ACHN (cell line): ENCODE measurements at places on chromosomes 6 and 20.
A peak's percentile ranks its signal among the peaks of the same experiment; 100 is the strongest.

GRCh38 chr6:162631546-162631945 lies 96.0 kb downstream of the PRKN start:
- DNase-seq = no peak

DNA sequence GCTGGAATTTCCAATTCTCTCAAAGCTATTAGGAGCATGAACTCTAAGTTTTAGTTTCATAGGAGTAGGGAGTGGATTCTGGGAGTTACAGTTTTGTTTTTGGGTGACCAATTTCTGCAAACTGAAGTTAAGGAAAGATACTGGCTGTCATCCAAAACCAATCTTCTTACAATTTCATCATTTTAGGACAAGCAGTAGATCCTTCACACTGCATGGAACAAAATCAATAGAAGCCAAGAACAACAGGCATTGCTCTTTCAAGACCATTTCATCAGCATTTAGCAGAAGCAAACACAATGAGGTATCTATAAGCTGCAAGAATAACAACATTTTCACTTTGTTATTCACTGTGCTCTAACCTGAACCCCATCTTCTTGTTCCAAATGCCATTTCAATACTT lies 173.0 kb downstream of the GMDS start:
- DNase-seq = no peak

DNA sequence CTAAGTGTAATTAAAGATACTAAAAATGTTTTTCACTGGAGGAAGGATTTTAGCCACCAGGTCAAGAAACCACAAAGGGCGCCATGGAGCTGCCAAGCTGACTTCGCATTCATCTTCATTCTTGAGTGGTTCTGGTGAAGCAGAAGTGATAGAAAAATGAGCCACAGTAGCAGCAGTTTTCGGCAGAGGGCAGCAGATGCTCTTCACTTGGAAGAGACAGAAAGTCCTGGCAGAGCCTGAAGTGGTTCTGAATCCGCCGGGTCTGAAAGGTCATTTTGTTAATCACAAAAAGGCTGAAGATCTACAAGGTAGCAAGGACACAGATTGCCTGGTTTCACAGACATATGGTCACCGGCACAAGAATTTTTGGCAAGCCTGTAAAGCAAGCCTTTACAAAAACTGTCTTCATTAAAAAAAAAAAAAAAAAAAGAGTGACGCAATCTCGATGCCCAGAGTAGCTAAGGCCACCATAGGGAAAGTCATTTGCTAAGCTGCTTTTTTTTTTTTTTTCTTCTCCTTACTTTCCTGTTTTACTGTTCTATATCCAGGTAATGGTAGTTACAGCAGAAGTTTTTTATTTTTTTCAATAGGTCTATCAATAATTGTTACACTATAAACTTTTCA lies 345.1 kb upstream of the AGPAT4 start:
- peak; percentile 84 for DNase-seq

DNA sequence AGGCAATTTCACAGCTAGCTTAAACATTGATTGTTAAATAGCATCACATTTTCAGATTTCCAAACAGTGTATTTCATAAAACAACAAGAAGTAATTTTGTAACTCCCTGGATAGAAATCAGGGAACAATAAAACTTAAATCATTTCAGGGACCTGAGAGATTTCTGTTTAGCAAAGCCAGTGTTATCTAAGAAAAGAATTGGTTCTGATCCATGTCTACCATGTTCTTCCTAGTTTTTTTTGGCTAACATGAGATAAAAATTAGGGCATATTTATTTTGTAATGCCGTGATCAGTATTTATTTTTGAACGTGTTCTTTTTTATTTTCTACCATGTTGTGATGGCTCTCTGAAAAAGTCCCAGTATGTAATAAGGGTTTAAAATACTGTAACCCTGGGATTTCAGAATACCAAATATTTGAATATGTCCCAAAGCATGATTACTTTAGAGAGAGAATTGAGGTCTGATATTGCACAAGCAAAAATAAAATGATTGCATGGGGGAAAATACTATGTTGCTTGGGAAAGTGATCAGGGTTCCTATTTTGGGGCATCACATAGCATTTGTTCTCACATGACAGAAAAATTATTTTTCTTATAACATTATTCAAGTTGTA lies 188.7 kb upstream of the CEP162 start:
- DNase-seq = no peak

DNA sequence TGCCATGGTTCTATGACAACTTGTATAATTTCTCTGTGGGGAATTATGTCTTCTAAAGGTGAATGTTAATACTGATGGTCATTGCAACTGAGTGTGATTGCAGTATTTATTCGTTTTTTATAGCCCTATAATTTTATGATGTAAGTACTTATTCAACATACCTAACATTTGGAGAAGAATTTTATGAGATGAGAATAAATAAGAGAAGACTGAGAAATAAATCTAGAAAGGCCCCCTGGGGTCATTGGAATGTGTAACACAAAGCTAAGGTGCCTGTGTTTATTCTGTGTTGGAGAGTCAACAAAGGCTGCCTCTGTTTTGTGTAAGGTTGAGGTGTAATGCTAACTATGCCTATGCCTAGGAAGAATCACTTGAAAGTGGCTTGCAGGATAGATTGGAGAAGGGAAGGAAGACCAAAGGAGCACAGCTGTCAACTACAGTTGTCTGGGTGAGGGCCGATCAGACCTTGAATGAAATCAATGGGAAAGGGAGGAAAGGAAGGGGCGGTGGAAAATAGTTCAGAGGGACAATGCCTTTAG lies 1076.7 kb downstream of the KIF16B start:
- no peak for DNase-seq

DNA sequence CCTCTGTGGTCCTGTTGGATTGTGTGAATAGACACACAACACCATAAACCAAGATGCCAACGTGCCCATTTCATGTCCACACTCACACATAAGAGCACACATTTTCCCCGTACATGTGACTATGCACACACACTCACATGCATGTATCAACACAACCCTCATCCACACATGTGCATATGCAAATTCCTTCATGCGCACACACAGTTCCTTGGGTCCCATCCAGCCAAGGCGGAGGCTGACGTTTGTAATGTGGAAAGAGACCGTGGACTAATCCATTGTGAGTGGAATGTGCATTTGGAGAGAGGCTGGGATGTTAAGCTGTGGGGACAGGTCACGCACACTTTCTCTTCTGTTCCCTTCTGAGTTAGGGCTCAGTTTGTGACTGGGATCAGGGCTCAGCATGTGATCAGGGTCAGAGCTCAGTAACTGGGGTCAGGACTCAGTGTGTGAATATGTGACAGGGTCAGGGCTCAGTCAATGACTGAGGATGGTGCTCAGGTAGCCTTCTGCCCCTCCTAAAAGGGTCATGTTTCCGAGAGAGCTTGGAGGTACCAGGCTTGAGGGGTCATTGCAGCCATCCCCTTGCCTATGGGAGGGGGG lies 628 bp upstream of the BPIFB2 start:
- DNase-seq = no peak

DNA sequence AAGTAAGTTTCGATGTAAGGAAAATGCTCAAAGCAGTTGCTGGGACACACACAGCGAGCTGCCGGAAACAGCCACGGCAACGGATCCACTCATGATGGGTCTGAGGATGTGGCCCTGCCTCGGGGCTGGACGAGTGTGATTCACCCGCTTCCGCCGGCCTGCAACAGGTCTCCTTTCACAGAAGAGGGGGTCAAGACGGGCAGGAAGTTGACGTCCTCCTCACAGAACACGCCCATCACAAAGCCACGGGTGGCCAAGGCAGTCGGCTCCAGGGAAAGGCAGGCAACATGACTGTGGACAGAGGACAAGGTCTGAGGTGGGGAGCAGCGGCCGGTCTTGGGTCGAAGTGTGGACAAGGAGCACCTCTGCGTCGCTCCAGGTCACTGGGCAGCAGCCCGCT lies 29.9 kb upstream of the SMOC2 start:
- DNase-seq = no peak

- DNase-seq = no peak
Measured at GRCh38 chr20:37856932-37857660, 45.8 kb upstream of the VSTM2L start.

DNA sequence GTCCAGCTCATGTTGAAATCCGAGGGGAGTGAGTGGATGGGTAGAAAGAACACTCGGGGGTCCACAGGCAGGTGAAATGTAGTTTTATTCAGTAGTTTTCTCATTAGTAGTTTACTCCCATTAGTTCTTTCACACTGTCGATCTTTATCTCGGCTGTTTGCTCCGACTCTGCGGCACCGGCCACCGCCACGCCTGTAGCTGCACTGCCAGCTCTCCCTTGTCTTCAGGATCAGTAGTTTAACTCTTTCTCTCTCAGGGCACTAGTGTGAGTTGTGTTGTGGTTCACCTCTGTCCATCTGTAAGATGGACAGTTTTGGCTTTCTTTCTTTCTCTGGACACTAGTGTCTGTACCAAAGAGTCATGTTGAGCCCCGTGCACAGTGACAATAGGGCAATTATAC lies 195.7 kb downstream of the LMBRD1 start:
- DNase-seq = no peak

DNA sequence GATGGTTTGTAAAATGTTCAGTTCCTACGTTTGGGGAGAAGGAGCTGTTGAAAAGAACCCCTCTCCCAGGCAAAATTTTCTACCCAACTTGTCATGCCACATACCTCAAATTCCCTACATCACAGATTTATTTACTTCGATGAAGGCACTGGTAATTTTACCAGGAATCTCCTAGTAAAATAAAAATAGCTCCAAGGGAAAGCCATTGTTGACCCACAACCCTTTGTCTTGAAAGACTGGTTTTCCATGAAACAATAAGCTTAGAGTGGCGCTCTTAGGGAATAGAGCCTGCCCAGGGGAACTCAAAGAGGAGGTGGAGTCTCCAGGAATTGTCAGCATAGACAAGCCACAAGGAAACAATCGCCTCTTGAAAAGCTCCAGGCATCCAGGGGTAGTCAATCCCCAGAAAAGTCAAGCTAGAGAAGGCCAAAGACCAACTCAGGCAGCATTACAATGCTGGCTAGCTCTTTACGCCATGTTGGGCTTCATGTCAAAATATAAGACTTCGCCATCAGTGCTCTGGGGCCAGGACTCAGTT lies 99.2 kb upstream of the RREB1 start:
- DNase-seq = no peak

DNA sequence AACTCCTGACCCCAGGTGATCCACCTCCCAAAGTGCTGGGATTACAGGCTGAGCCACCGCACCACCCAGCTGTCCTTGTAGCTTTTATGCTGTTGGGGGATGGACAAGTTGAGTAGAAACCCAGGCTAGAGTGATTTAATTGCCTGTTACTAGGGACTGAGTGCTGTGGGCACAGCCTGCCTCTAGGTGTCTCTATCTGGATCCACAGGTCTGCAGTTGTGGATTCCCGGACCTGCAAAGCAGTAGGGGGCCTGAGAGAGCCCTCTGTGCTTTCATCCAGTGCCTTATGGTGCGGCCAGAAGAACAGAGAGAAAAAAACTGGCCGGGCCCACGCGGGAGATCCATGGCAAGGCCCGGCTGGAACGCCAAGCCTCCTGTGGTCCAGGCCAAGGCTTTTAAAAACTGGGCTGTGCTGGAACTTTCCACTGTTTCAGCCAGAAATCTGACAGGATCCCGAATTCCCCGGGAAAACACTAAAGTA lies 5.2 kb downstream of the SIRPA start:
- DNase-seq = peak; percentile 83

DNA sequence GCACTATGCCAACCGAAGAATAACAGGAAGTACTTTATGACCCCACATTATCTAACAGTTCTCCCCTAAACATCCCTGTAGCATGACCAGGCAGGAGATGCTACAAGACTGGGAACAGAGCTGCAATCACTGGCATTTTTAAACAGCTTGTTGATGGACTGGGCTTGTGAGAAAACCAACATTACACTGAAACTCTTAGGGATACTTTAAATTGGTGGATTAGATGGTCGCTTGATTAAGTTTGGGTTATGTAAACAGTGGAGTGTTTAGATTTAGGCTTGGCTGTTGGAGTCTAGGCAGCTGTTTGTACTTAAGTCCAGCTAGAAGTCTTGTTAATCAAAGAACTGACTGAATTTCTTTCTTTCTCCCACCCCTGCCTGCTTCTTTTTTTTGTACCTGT lies 234.1 kb upstream of the BMP2 start:
- DNase-seq = peak; percentile 34
